ENCODE measurements at places on chromosomes 5 and 9. TPM values are rescaled to one million over a fixed set of nuclear protein-coding genes. Genes with fewer than 3 reads are reported as not detected.

GRCh38 chr5:26691486-26691885, 346.9 kb downstream of the CDH9 start:
- H3K27me3 ChIP-seq: no peaks in the 10 kb centered on the region
- H3K27ac ChIP-seq: no peak overlapping the region
- H3K4me1 ChIP-seq: no peaks in the 10 kb centered on the region
- no peak overlapping the region for H3K4me3 ChIP-seq
- H3K36me3 ChIP-seq: no peaks in the 10 kb centered on the region
- DNase-seq: no peak

DNA sequence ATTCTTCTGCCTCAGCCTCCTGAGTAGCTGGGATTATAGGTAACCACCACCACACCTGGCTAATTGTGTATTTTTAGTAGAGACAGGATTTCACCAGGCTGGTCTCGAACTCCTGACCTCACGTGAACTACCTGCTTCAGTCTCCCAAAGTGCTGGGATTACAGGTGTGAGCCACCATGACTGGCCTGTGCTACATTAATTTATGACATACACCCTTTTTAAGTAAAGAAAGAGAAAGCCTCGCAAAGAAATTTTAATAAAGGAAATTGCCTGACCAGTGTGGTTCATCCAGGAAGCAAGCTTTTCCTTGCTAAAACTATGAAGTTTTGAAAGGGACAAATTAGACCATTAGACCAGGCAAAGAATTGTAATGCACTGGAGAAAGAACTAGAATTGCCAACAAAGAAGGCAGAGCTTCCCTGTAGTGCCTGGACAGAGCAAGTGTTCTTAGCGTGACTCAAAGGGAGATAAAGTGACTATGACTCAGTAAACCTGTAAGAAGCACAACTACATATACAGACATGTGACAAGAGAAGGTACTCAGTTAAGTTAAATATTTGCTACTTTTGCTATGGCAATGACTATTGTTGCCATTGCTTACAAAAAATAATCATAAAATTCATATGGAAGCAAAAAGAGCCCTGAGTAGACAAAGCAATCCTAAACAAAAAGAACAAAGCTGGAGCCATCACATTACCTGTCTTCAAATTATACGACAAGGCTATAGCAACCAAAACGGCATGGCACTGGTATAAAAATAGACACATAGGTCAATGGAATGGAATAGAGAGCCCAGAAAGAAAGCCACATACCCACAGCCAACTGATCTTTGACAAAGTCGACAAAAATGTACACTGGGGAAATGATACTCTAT, 54.6 kb downstream of the FYB1 start:
- H3K36me3 ChIP-seq: peaks cover 44% of the 10 kb centered on the region
- no peaks in the 10 kb centered on the region for H3K27me3 ChIP-seq
- peak overlapping the region; percentile 59 for H3K27ac ChIP-seq
- H3K4me1 ChIP-seq: peaks cover 53% of the 10 kb centered on the region
- peak overlapping the region; percentile 13 for H3K4me3 ChIP-seq

DNA sequence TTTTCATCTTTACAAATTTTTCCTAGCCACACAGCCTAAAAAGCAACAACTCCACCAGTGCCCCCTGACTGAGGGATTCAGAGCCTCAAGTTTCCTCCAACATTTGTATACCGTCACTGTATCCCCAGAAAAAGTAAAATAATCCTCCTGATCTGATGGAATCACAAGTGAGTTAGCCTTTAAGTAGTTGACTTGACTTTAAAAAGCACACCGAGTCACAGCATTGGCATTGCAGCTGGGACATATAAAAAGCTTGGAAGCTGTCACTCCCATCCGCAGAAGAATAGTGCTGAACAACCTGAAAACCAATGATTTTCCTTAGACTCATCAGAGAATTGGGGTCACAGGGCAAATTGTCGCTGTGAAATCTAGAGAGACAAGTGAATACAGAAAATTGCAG, 41.6 kb upstream of the FBN2 start:
- no peak for DNase-seq
- no peaks in the 10 kb centered on the region for H3K36me3 ChIP-seq
- H3K27me3 ChIP-seq: no peaks in the 10 kb centered on the region
- H3K27ac ChIP-seq: no peak overlapping the region
- H3K4me3 ChIP-seq: no peak overlapping the region
- H3K4me1 ChIP-seq: no peaks in the 10 kb centered on the region

GRCh38 chr5:134289509-134290113, 63.7 kb upstream of the PPP2CA start:
- peak; percentile 19 for DNase-seq
- H3K4me1 ChIP-seq: no peaks in the 10 kb centered on the region
- H3K36me3 ChIP-seq: no peaks in the 10 kb centered on the region
- no peak overlapping the region for H3K4me3 ChIP-seq
- no peaks in the 10 kb centered on the region for H3K27me3 ChIP-seq

DNA sequence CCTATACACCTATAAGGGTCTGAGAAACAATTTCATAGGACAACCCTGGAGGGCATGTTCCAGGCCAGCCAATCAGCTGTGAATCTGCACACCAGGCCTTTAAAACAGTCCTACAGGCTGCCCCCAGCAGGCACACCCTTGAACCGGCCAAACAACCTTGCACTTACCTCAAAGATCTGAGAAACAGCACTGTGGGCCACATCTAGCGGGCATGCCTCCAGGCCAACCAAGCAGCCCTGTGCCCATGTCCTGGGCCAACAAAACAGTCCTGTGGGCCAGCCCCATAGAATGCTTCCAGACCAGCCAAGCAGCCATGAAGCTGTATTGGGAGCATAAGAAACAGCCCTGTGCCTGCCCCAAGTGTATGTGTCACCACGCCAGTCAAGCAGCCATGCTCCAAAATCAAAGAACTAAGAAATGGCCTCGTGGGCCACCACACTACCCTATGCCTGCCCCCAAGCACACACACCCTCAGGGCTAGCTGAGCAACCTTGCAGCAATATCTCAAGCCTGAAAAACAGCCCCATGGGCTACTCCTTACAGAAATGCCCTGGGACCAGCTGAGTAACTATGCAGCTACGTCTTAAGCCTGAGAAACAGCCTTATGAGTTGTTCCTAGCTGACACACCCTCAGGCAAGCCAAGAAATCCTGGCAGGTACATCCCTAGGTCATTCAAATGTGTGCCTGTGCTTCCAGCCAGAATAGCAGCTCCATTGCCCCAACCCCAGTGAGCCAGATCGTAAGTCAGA, 2243.8 kb upstream of the C9orf72 start:
- DNase-seq: no peak
- no peaks in the 10 kb centered on the region for H3K4me1 ChIP-seq
- H3K36me3 ChIP-seq: no peaks in the 10 kb centered on the region
- no peak overlapping the region for H3K27ac ChIP-seq

- no peaks in the 10 kb centered on the region for H3K36me3 ChIP-seq
- no peak for DNase-seq
- H3K4me3 ChIP-seq: no peak within 1 kb of the TSS
- no peak within 1 kb of the TSS for H3K27ac ChIP-seq
- H3K27me3 ChIP-seq: peaks cover 36% of the 10 kb centered on the region
Measured at GRCh38 chr9:115117999-115118878, at the start of gene TNC. TSS of gene TNC (minus strand) at chr9:115118157. CDS start at chr9:115091018, 27,139 bp downstream.

- H3K27me3 ChIP-seq: no peaks in the 10 kb centered on the region
- no peak overlapping the region for H3K4me3 ChIP-seq
- H3K27ac ChIP-seq: no peak overlapping the region
- no peaks in the 10 kb centered on the region for H3K36me3 ChIP-seq
Measured at GRCh38 chr5:135242021-135242865, 156.8 kb downstream of the MACROH2A1 start.

- no peaks in the 10 kb centered on the region for H3K36me3 ChIP-seq
- no peak overlapping the region for H3K4me3 ChIP-seq
- H3K4me1 ChIP-seq: no peaks in the 10 kb centered on the region
- no peak overlapping the region for H3K27ac ChIP-seq
- DNase-seq: no peak
Measured at GRCh38 chr5:153813901-153814300, 224.8 kb downstream of the FAM114A2 start.

- no peak overlapping the region for H3K27ac ChIP-seq
- H3K4me3 ChIP-seq: no peak overlapping the region
- H3K36me3 ChIP-seq: no peaks in the 10 kb centered on the region
- H3K27me3 ChIP-seq: no peaks in the 10 kb centered on the region
Measured at GRCh38 chr5:73488806-73489205, 9.4 kb upstream of the BTF3 start.

DNA sequence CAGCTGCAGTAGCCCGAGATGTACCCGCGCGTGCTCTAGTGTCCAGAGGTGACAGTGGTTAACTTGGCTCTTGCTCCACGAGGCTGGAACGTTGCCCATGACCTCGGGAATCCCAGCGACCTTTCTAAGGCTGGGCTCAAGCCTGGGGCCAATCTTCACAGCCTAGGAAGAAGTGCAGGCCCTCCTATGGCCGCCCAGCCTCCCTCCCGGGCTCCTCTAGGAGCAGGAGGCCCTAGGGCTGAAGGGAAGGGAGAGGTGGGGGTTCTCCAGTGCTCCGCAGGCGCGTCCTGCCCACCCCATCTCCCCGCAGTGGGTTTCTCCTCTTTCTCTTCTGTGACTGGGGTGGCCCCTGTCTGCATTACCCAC, 13.3 kb downstream of the NR2F1 start:
- H3K36me3 ChIP-seq: no peaks in the 10 kb centered on the region
- H3K27ac ChIP-seq: no peak overlapping the region
- no peak overlapping the region for H3K4me3 ChIP-seq
- DNase-seq: no peak

DNA sequence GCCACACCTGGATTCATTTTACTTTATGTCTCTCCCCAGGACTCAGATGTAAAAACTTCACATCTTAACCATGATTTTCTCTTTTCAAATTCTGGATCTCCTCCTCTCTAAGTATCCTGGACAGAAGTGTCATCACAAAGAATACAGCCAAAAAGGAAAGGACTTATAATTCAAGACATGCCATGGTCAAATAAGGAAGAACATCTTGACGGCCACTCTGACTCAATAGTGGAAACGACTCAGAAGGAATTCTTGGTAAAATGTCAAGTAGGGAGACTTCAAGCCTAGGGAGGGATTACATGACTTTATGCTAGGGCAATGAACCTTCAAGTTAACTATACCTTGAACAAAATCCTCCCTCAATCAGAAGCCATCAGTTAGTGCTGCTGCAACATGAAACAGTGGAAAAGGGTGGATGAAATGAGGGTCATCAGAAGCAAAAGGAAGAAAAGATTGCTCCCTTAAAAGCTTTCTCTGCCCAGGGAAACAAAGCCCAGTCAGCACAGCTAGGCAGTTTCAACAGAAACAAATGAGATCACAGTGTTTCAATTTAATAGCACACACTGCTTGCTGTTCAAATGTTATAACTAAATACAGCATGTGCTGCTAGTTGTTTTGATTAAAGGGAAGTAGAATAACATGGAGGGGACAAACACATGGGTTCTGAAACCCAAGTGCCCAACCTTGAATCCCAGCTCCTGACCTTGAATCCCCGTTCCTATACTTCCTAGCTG, 101.4 kb downstream of the LPAR1 start:
- no peak for DNase-seq
- no peak overlapping the region for H3K27ac ChIP-seq
- no peaks in the 10 kb centered on the region for H3K4me1 ChIP-seq
- no peaks in the 10 kb centered on the region for H3K36me3 ChIP-seq
- H3K4me3 ChIP-seq: no peak overlapping the region

- no peaks in the 10 kb centered on the region for H3K27me3 ChIP-seq
- H3K27ac ChIP-seq: no peak overlapping the region
- DNase-seq: no peak
- no peaks in the 10 kb centered on the region for H3K4me1 ChIP-seq
- H3K4me3 ChIP-seq: no peak overlapping the region
Measured at GRCh38 chr5:166356096-166356495, 1935.3 kb upstream of the WWC1 start.

GRCh38 chr5:113090336-113091106, 113.9 kb downstream of the DCP2 start:
- no peak for DNase-seq
- H3K27ac ChIP-seq: no peak overlapping the region
- no peaks in the 10 kb centered on the region for H3K36me3 ChIP-seq
- no peaks in the 10 kb centered on the region for H3K4me1 ChIP-seq
- H3K27me3 ChIP-seq: no peaks in the 10 kb centered on the region

- no peaks in the 10 kb centered on the region for H3K36me3 ChIP-seq
- no peak overlapping the region for H3K4me3 ChIP-seq
- H3K27me3 ChIP-seq: no peaks in the 10 kb centered on the region
Measured at GRCh38 chr5:14182761-14183160, 39.6 kb downstream of the TRIO start.

- DNase-seq: no peak
- H3K36me3 ChIP-seq: no peaks in the 10 kb centered on the region
- H3K27ac ChIP-seq: no peak overlapping the region
- H3K4me3 ChIP-seq: no peak overlapping the region
Measured at GRCh38 chr9:100131875-100132430, 32.9 kb downstream of the INVS start.

DNA sequence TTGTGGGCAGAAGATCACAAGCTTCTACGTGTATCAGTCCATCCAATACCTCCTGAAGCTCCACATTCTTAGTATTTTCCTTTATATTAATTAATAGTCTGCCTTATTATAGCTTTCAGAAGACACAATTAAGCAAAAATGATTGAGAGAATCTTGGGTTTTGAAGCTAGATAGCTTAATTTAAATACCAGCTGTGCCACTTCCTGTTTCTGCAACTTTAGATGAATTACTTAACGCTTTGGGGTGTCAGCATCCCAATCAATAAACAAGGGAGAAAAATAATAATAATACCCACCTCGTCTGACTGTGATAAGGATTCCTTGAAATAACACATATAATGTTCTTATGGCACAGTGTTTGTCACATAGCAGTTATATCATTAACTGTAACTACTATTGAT, 44.7 kb upstream of the HTR4 start:
- DNase-seq: no peak
- H3K4me3 ChIP-seq: no peak overlapping the region
- H3K36me3 ChIP-seq: no peaks in the 10 kb centered on the region
- no peaks in the 10 kb centered on the region for H3K4me1 ChIP-seq
- no peaks in the 10 kb centered on the region for H3K27me3 ChIP-seq

DNA sequence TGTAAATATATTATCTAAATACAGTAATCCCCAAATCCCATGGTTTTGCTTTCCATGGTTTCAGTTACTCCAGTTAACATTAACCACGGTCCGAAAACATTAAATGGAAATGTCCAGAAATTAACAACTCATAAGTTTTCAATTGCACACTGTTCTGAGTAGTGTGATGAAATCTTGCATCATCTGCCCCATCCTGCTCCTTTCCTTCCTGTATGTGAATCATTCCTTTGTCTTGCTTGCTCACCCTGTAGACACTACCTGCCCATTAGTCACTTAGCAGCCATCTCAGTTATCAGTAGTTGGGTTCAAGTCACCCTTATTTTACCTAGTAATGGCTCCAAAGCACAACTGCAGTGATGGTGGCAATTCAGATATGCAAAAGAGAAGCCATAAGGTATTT, 1568.5 kb upstream of the WWC1 start:
- no peak overlapping the region for H3K4me3 ChIP-seq
- no peak for DNase-seq
- H3K27me3 ChIP-seq: no peaks in the 10 kb centered on the region
- H3K36me3 ChIP-seq: no peaks in the 10 kb centered on the region
- no peak overlapping the region for H3K27ac ChIP-seq

GRCh38 chr9:37364751-37365360, 57.6 kb upstream of the GRHPR start:
- H3K27me3 ChIP-seq: no peaks in the 10 kb centered on the region
- H3K4me1 ChIP-seq: no peaks in the 10 kb centered on the region
- no peak overlapping the region for H3K27ac ChIP-seq

CETN3 gene
- total RNA-seq: 4.9 TPM

PHF24 gene
- not detected for total RNA-seq

PCDHB12 gene
- total RNA-seq: not detected

IFNA21 gene
- not detected for total RNA-seq

ANKDD1B gene
- not detected for total RNA-seq

CDX1 gene
- not detected for total RNA-seq

CTXN3 gene
- total RNA-seq: not detected

FOXE1 gene
- total RNA-seq: not detected
